Activated CD4-positive, alpha-beta T cell treated with anti-CD3 and anti-CD28 coated beads, Interleukin-2, Interleukin-6, amounts not matched to agents 100 ng/mL and 50 ng/mL, durations not matched to agents 16 hours and 8 hours (primary cell): ENCODE measurements at places on chromosomes 13 and 19.

- no peak for DNase-seq
Observed at GRCh38 chr19:38455031-38455430, 21.5 kb downstream of the RYR1 start.

- no peak for DNase-seq
Observed at GRCh38 chr19:38702278-38702677, 42.0 kb downstream of the CAPN12 start.

- DNase-seq: no peak
Observed at GRCh38 chr13:65600702-65601101, 1629.4 kb downstream of the PCDH9 start.

GRCh38 chr13:65915195-65915594 is 1314.9 kb downstream of the PCDH9 start:
- no peak for DNase-seq

GRCh38 chr13:21980049-21980448 is 309.2 kb downstream of the FGF9 start:
- DNase-seq: no peak

GRCh38 chr13:50511877-50512341 is 331.6 kb downstream of the DLEU7 start:
- no peak for DNase-seq

DNA sequence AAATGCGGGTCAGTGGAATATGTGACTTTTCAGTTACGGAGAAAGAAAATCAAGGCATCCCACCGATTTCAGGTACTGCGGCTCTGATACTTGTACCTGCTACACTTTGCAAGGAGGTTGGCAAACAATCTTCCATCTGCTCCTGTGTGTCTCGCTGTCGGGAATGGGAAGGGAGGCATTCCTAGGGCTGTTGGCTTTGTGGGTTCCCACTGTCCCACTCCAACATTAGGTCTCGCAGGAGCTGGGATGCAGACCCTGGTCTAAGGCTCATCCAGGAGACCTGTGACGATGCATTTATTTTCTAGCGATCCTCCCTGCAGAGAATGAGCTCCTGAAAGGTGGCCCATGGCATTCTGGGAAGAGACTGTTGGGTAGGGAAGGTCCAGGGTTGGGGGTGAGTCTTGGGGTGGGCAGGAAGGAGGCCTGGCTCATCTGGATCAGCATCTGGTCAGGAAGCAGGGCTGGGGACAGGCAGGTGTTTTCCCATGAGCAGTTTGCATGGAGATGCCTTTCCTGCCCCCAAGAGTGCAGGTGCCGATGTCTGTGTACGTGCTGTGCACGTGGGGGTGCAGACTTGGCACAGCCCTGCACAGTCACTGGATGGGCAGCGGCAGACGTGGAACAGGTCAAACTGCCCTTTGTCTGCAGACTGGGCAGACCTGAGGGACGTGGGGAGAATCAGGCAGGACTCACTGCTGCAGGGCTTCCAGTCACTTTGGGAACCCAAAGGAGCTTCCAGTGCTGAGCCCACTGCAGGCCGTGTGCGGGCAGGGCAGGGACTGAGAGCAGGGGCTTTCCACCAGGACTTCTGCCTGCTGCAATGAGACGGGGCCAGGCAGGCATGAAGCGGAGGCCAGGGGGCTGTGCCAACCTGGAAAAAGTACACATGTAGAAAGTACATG is 152.4 kb downstream of the TEX29 start:
- DNase-seq: no peak
